Activated T-cell treated with anti-CD3 and anti-CD28 coated beads for 4 hours (primary cell): ENCODE measurements at places on chromosomes 13 and 19.
A peak's percentile ranks its signal among the peaks of the same experiment; 100 is the strongest.

DNA sequence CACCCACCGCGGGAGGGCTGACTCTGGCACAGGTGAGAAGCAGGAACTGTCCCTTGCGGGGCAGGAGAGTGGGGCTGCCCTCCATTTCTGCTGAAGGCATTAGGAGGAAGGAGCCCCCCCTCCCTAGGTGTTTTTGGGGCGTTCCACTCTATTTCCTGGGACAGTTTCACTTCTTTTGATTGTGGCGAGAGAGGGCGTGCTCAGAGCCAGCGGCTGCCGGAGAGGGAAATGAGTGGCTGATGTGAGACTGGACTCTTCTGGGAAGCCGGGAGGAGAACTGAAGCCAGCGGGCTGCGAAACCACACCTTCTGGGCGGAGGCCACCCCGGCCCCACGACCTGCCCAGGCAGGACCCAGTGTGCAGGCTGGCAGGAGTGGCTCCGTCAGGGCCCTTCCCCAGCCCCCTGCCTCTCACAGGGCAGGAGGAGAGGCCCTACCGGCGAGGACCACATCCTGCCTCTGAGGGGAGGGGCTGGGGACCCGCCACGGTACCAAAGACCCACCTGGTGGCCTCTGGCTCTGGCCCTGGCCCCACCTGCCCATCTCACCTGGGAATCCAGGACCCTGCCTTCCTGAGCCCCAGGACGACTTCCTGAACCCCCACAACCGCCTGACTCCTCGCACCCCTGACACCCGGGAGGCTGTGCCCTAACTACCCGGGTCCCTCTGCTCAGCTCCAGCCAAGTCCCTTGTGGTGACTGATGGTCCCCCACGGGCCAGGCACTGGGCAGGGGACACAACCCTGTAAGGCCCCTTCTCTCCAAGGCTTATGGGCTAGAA is 25.9 kb downstream of the MPND start:
- DNase-seq, result peak; percentile 45

DNA sequence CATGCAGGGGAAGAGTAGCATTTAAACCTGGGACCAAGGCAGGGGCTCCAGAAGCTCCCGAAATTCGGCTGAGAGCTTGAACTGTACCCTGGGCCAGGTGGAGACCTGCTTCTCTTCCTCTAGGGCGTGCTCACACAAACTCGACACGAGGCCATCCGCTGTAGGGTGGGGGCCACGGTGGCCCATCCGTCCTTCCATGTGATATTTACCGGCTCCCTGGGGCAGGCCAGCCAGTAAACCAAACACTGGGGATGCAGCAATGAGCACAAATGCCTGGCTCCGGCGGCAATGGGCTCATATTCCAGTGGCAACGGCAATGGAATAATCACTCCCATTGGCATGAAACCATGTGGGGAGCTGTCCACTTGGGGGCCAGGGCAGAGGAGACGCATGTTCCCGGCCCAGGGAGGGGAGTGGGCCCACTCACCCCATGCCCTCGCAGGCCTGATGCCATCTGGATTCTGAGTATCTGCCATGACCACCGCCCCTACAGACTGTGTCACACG is 10.8 kb downstream of the SH3GL1 start:
- DNase-seq, result no peak

GRCh38 chr13:80363890-80364503 is 23.1 kb upstream of the SPRY2 start:
- DNase-seq, result no peak

- no peak for DNase-seq
Observed at GRCh38 chr19:36460046-36460445, 29.3 kb downstream of the ZNF566 start.

DNA sequence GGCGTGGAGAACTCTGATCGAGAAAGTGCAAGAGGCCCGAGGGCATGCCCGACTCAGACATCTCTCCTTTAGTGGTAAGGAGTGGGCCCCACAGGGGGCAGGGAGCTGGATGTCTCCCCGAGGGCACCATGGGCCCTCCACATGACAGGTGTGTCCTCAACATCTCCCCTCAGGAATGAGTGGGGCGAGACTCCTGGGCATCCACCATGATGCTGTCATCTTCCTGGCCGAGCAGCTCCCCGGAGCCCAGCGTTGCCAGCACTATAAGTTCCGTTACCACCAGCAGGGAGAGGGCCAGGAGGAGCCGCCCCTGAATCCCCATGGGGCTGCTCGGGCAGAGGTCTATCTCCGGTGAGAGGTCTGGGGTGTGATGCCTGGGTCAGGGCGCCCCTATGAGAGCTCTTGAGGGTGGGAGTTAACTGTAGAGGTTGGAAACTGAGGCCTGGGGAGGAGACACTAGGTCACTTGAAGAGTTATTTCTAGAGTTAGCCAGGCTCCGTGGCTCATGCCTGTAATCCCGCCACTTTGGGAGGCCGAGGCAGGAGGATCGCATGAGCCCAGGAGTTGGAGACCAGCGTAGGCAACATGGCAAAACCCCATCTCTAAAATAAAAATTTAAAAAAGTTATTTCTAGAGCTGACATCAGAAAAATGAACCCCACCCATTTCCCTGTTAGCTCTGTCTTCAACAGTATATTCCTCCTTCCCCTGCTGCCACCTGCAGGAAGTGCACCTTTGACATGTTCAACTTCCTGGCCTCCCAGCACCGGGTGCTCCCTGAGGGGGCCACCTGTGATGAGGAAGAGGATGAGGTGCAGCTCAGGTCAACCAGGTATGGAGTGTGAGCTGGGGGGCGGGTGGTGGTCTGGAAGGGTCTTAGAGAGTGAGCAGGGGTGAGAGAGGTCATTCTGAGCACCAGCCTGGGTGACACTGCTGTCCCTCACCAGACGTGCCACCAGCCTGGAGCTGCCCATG is 5.1 kb downstream of the IGFLR1 start:
- no peak for DNase-seq

DNA sequence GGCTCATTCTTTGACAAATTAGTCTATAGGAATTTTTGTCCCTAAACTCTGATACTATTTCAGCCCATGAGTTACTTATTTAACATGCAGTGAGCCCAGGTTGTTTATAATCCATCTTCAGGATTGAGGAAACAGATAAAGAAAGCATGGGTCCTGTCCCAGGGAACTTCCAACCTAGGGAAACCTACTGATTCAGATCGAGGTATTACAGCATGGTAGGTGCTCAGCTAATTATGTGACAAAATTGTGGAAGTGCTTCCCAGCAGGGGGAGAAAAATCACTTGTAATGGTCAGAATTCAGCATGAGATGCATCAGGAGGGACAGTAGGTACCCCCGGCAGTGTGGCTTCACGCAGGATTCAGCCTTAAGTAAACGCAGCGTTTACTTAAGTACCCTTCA is 171.3 kb downstream of the NUFIP1 start:
- no peak for DNase-seq

DNA sequence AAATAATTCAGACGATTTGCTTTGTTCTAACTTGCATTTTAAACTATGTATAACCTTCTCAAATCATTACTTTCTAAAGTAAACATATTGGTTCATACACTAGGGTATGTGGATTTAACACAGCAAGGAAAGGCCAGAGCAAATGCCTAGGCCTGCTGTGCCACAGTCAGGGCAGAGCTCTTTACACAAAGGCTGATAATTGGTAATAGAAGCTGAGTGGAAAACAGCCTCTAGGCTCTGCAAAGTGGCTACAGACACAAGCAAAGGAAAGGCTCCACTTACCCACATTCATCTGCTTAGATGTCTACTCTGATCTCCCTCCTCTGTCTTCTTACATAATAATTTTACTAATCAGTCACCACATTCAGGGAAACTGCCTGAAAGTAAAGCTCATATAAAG is 382.9 kb downstream of the OLFM4 start:
- no peak for DNase-seq

- no peak for DNase-seq
Observed at GRCh38 chr19:49921871-49922795, 6.9 kb upstream of the ATF5 start.

- DNase-seq, result no peak
Observed at GRCh38 chr13:44989941-44990340, 603 bp downstream of the GPALPP1 start.
